ENCODE measurements at places on chromosomes 2 and 18.

DNA sequence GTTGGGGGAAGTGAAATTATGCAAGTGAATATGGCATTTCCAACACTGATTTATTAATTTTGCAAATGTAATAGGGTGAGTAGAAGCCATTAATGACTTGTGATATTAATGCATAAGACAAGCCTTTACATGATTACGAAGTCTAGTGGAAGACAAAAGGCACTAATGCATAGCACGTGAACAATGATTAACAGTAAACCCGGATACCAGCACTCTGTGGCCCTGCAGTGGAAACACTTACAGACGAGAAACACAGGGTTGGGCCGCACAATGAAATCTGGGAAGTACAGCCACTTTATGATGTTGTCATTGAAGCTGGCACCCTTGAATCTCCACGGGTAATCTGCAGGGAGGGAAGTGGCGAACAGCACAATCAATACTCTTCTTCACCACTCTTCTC, 233.4 kb downstream of the NAPG start:
- no peak for DNase-seq

DNA sequence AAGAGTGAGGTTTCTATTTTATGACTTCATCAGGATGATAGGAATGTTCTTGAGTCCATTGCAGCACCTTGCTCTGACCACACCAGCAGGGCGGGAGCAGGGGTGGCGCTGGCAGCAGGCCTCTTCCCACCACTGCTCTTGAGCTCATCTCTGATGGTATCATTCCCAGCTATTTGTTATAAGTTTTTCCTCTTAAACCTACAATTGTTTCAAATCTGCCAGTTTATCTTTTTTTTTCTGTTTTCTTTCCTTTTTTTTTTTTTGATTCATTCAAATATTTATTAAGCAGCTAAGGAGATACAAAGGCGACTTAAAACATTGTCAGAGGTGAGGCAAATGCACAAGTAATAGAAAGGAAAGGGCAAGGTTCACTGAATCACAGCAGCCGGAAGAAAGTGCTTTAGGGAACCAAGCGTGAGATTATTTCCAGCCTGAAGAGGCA, 28.7 kb downstream of the NIFK start:
- DNase-seq, result no peak

GRCh38 chr2:64090264-64090663, 54.0 kb downstream of the PELI1 start:
- no peak for DNase-seq

DNA sequence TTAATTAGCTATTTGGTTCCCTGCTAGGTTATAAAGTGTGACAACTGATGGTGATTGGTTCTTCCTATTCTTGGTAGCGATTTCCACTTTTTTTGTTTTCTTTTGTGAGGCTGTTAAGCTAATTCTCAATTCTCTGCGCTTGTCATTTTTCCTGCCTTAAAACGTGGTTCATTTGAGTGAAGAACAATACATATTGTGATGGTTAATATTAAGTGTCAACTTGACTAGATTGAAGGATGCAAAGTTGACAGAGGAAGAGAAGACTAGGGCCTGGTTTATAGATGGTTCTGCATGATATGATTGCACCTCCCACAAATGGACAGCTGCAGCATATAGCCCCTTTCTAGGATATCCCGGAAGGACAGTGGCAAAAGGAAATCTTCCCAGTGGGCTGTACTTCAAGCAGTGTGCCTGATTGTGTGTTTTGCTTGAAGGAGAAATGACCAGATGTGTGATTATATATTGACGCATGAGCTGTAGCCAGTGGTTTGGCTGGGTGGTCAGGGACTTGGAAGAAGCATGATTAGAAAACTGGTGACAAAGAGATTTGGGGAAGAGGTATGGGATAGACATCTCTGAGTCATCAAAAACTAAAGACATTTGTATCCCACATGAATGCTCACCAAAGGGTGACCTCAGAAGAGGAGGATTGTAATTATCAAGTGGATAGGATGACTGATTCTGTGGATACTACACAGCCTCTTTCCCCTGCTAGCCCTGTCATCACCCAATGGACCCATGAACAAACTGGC, 39.4 kb upstream of the ZNF804A start:
- no peak for DNase-seq

DNA sequence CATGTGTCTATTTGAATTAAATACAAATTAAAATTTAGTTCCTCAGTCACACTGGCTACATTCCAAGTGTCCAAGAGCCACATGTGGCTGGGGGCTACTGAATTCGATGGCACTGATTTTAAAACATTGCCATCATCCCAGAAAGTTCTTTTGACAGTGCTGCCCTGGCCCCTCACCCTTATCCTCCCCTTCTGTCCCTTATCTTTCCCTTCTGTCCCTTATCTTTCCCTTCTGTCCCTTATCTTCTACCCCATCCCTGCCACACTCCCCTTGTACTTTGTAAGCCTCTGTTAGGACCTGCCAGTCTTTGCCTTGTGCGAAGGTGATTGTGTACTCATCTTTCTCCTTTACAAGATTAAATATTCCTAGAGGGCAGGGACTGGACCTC, 85.2 kb downstream of the DNMT3A start:
- DNase-seq, result no peak

DNA sequence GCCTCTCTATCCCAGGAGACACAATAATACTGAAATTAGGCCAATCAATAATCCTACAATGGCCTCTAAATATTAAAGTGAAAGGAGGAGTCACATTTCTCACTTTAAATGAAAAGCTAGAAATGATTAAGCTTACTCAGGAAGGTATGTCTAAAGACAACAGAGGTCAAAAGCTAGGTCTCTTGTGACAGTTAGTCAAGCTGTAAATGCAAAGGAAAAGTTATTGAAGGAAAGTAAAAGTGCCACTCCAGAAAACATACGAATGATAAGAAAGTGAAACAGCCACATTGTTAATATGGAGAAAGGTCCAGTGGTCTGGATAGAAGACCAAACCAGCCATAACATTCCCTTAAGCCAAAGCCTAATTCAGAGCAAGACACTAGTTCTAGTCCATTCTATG, 9.5 kb downstream of the SESTD1 start:
- no peak for DNase-seq

- no peak for DNase-seq
Measured at GRCh38 chr2:188720811-188721605, 253.2 kb upstream of the COL3A1 start.

DNA sequence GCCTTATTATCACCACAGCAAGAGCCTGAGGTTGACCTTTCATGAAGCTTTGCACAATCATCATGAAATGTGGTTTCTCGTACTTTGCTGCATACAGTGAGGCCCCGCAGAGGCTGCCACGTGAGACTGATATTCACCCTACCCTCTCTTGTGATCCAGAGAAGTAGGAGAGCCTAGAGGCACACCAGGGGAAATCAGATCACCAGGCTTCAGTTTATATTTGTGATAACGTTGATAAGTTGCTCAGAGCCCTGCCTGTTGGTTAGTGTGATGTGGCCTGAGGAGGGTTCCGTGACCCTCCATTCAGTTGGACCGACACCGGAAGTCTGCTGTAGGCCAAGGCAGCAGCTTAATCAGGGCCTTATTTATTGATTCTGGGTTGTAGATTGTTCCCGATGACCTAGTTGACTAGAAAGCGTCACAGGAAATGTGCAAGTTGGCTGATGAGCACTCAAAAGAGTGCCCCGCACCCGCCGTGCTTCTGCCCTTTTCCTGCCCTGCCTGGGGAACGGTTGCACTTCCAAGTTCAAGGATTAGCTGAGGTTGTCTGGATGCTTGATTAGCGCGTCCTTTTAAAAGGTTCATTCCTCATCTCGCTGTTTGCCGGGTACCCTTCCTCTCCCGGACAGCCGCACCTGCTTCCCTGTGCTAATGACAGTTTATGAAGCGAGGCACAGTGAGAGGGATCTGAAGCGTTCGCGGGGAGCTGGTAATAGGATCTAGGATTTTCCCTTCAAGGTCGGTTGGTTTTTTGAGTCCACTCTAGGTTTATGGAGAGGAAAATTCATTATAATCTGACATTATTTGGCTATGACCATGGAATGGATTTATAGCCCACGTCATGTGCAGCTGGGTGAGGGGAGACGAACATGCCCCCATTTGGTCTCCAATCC, 146.4 kb downstream of the SH3RF3 start:
- DNase-seq, result peak; percentile 13

- no peak for DNase-seq
Measured at GRCh38 chr2:197869501-197870111, 65.2 kb downstream of the PLCL1 start.

GRCh38 chr18:525036-525797, 24.7 kb upstream of the COLEC12 start:
- DNase-seq, result no peak

DNA sequence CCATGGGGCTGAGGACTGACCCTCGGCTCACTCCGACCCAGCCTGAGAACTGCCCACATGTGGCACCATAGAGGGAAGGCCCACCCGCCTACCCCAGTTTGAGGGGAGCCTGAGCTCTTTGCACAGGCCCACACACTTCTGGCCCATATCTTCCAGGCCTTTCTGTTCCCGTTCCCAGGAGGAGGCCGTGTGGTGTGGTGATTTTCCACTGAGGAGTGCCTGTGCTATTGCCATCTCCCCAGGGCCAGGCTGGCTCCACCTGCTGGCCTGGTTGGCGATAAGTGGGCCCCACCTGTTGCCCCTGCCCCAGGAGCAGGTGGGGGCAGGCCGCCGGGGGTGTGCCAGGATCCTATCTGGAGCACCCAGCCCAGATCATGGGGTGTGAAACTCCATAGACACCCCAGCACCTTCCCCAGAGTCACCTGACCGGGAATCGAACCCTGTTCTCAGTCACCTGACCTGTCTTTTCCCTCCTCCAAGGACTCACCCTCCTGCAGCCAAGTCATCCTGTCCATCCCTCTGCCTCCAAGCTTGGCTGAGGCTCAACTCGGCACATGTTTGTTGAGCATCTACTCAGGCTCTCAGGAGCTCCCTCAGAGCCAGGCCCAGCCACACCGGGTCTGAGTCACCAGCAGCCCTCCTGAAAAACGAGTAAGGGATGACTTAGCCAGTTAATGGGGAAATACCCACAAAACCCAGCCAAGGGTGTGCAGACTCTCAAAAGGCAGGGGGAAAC, 120.1 kb downstream of the CYP26B1 start:
- no peak for DNase-seq

DNA sequence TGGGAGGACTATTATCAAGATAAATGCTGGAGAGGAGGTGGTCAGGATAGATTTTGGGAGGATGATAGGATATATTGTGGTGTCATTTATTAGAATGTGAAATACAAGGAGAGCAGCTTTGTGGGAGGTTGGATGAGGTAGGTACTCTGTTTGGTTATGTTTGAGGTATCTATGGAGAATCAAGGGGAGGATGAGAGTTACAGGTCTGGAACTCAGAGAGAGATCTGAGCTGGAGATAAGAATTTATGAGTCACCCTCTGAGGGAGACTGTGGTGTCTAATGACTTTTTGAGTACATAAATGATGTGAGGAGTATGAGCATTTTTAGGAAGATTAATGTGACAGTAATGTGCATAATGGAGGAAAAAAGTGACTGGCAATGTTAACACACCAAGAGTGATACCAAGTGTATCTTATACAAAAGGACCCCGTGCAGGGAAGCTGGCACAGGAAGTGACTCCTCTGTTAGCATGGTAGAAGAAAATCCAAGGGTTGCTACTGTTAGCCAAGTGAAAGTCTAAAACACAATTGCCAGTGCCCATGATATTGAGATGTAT, 48.2 kb downstream of the CRIM1 start:
- peak; percentile 24 for DNase-seq

DNA sequence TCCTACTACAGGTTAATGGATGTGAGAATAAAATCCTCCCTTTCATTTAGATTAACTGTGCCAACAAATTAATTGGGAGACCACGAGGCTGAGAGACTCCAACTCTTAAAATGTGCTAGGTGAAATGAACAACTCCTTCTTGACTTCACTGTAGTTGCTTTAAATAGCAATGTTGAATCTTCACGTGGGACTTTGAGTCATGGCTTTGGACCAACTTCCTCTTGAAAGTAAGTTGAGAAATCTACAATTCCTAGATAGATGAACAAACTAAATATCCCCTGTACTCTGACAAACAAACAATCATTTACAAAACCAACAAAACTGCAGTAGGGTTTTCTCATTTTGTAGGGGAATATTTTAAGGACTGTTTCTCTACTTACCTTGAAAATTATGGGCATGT, 291.9 kb upstream of the SPRED2 start:
- DNase-seq, result no peak

DNA sequence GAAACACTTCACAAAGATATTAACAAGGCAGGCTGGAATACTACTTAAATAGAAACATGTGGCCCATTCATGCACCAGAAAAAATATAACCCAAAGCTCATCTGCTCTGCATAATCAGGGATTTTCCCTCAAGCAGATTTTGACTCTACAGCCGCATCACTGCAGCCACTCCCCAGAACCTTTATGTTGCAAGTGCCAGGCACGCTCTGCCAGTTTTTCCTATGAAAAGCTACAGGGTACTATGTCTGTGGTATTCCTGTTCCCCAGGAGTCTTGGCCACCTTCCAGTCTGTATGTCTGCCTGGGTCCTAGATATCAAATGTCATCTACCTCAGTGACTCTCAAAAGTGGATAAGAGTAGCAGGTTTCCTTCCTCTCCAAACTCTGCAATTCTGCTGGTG, 3.8 kb downstream of the COA5 start:
- DNase-seq, result peak; percentile 16

- no peak for DNase-seq
Measured at GRCh38 chr2:191125646-191126045, 25.1 kb downstream of the STAT4 start.

DNA sequence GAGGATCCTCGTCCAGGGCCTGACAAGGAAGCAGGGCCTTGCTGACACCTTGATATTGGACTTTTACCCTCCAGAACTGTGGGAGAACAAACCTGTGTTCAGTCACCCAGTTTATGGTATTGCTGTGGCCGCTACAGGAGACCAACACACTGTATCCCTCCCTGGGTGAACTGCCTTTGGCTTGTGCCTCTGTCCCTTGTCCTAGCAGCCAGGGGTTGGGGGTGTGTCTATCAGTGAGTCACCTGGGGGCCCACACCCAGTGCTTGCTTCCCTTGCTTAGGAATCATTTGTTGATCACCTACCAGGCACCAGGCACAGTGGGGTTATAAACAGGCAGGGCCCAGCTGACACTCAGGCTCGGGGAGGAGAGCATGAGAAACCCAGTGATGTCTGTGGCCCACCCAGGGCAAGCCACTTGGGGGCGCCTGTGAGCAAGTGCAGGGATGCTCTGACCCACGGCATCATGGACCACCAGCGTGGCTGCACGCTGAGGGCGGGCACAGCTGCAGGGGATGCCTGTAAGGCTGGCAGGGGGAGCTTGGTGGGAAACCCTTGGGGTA, 17.1 kb downstream of the TMEM185B start:
- DNase-seq, result peak; percentile 75

DNA sequence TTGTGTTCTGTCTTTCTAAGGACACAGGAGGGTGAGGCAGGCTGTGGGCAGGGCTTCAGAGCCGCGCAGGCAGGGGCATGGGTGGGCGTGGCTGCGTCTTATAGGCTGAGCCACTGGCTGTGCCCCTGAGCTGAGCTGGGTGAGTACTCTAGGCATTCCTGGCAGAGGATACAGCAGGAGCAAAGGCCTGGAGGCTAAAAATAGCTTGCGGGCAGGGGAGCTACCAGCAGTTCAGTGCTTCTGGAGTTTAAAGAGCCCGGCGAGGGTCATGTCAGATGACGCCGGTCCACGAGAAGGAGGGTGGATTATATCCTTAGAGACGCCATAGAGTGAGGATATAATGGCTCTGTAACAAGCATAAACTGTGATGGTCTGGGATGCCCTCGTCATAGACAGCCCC, 31.5 kb upstream of the PDIA6 start:
- no peak for DNase-seq

- no peak for DNase-seq
Measured at GRCh38 chr2:168889635-168890005, 610 bp downstream of the SPC25 start.

All from activated CD4-positive, alpha-beta T cell treated with anti-CD3 and anti-CD28 coated beads for 48 hours (primary cell).